ENCODE measurements at places on chromosomes 13 and 19. TPM values are rescaled to one million over a fixed set of nuclear protein-coding genes. Genes with fewer than 3 reads are reported as not detected.

Gene CGB3
- not detected for polyA plus RNA-seq

Gene SDHAF1
- 58.1 TPM for polyA plus RNA-seq

Gene RASGRP4
- 0.14 TPM for polyA plus RNA-seq

Gene CAMSAP3
- polyA plus RNA-seq: 0.06 TPM

Gene N4BP2L1
- 68.8 TPM for polyA plus RNA-seq

Gene IGFL2
- polyA plus RNA-seq: not detected

Gene ZNF723
- not detected for polyA plus RNA-seq

Gene MIPEP
- 19.1 TPM for polyA plus RNA-seq

Measured in naive thymus-derived CD4-positive, alpha-beta T cell (primary cell).